Jurkat, Clone E6-1 (cell line): ENCODE measurements at places on chromosomes 1 and 21.

GRCh38 chr1:202805886-202806844 is 2.1 kb downstream of the KDM5B start:
- peak; percentile 45 for DNase-seq

GRCh38 chr1:81664341-81664740 is 136.4 kb upstream of the ADGRL2 start:
- DNase-seq, result no peak

- DNase-seq, result no peak
Measured at GRCh38 chr1:90400131-90400530, 317.0 kb downstream of the BARHL2 start.

DNA sequence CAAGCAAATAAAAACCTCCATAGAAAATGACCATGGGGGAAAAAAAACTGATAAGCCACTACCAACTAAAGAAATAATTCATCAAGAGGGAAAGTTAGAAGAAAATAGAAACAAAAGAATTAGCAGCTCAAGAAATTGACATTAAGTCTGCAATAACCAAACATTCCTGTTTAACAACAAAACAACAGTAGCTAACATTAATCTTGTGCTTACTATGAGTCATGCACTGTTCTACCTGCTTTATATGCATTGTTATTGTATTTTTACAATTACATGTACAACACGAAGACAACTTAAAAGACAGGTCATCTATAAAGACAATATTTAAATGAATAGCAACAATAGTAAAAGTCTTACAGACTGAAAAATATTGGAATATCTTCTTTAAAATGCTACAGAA is 34.4 kb upstream of the LRRC7 start:
- DNase-seq, result no peak

DNA sequence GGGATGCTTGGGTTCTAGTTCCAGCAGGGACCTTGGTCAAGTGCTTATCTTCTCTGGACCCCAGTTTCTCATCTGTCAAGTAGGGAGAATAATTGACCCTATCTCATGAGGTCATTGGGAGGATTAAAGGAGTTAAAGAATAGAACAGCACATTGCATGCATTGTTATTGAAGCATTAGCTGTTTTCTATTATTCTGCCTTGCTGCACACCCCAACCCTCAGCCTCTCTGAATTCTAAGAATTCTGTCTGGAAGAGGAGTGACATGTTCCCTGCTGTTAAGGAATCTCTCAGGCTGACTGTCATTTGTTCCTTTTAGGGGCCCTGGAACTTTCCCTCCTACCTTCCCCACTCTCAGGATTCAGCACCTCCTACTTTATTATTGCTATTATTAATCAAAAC is 73.9 kb downstream of the NENF start:
- no peak for DNase-seq
